AG08395 (cell line): ENCODE measurements at places on chromosomes 3 and 15.

GRCh38 chr3:146781059-146781458 is 175.9 kb upstream of the PLSCR5 start:
- DNase-seq = no peak

DNA sequence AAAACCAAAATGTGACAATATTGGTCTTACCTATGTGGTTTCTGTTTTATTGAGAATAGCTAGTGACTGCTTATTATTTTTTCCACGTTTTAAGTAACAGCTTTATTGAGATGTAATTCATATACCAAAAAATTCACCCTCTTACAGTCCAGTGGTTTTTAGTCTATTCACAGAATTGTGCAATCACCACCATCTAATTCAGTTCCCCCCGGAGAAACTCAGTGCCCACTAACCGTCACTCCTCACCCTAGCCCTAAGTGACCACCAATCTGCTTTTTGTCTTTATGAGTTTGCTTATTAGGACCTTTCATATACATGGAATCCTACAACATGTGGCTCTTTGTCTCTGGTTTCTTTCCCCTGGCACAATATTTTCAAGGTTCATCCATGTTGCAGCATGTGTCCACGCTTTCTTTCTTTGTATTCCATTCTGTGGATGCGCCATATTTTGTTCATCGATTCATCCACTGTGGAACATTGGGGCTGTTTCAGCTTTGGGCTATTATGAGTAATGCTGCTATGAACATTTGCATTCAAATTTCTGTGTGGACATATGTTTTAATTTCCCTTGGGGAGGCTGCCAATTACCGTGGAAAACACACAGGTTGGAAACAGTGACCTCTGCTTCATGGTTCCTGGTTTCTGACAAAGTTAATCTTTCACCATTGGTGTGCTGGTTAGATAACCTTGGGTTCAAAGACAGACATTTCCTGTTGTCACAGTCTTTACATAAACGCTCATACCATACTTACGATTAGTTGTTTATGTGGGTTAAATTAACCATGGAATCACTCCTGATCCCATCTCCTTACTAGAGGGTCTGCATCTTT is 3.2 kb upstream of the BCL2L10 start:
- DNase-seq = no peak

- no peak for DNase-seq
Measured at GRCh38 chr3:173007079-173007723, 133.8 kb downstream of the SPATA16 start.

DNA sequence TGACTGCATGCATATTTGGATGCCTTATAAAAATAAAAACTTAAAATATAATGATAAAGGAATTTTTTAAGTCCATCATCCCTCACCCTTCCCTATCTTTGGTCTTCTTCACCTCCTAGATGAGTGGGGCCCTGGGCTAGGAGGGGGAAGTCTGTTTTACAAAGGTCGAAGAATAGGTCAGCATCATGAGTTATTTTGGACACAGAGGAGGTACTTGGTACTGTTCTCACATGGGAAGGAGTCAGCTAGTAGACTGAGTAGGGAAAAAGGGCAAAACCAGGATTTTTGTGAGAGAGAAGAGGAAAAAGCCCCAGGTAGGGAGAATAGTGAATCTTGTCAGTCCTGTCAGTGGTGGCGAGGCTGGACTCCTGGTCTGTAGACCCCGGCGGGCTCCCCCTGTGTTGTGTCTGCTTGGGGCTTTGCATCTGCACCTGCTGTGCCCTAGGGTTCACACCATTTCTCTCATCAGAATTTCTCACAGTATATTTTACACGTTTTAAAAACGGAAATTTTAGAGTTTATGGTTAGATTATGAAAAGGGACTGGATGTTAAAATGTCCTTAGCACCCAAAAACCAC is 17.2 kb downstream of the GCSAM start:
- no peak for DNase-seq

DNA sequence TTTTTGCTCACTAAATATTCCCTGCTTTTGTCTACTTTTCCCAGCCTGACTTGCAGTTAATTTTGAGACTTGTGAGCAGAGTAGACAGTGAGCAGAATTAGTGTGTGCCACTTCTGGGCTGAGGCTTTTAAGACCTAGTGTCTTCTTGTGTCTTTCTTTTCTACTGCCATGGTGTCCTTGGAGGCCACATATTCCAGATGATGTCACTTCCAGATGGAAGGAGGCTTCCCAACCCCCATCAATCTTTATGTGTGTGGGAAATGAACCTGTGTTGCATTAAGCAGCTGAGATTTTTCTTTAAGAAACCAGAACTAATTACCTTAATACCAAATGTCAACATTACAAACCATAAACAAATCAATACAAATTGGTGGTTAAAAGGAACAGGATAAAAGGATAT is 774.7 kb upstream of the ROBO1 start:
- no peak for DNase-seq

GRCh38 chr15:96627031-96627568 is 296.6 kb downstream of the NR2F2 start:
- DNase-seq = no peak

- DNase-seq = peak; percentile 83
Measured at GRCh38 chr3:4721511-4721911, 228.4 kb downstream of the ITPR1 start.

DNA sequence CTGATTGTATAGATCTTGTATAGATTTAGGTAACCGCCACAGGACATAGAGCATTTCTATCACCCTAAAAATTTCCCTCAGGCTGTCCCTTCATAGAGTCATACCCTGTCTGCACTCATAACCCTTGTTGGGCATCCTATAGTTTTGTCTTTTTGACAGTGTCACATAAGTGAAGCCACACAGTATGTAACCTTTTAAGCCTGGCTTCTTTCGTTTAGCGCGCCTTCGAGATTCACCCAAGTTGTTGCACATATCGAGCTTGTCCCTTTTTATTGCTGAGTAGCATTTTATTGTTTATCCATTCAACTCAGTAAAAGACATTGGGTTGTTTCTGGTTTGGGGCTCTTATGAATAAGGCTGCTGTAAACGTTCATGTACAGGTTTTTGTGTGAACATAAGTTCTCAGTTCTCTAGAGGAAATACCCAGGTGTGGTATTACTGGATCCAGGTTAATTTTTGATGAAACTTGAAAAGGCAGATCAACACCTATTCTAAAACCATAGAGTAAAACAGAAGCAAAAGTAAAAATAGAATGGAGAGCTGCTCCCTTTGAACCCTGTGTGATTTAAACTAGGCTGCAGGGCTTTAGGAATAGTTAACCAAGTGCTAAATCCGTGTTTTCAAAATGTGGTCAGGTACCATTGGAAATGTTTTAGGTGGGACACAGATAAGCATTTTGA is 49.5 kb downstream of the CD86 start:
- no peak for DNase-seq

DNA sequence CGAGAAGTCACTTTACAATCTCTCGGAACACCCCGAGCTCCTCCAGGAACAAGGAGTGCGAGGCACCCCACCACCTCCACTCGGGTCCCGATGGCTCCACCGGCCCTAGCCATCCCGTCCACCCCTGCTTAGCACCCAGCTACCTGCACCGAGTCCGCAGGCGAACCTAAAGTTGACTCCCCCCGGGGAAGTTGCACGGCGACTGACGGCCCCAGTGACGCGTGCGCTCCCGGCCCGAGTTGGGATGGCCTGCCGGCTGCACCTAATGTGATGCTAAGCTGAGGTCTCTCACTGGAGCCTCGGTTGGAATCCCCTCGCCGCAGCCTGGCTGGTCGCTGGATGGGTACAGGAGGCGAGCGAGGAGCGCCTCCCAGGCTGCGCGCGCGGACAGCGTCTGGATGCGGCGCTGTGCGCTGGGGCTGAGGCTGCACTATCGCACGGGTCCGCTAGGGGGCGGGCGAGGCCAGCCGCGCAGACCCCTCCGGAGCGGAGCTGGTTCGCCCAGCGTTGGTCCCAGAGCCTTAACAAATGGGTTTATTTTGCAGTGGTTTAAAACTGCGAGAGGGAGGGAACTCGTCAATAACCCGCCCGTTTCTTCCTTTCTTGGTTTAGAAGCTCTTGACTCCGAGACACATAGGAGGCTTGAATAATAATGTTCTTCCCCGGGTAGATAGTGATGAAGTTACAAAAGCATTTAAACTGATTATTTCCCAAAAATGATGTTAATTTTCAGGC is at the start of gene OXTR:
Gene OXTR, minus strand, starts transcription at position 526 of the 735 bp plus-strand sequence. CDS start 1,426 bp downstream, outside the sequence.
- peak; percentile 91 for DNase-seq

DNA sequence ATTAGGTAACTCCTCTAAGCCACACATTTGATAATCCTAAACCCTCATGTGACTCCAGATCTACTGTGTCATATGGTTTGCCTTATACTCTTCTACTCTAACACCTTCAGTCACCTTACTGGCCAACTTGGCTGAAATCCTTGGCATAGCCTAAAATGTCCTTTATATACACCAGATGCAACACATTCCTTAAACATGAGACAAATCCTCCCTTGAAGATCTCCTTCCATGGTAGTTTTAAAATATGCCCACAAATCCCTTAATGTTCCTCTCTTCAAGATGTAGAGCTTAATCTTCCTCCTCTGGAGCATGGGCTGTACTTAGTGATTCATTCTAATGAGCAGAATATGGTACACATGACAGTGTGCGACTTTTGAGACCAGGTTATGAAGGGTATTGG is 238.9 kb downstream of the SUCLG2 start:
- DNase-seq = peak; percentile 35

DNA sequence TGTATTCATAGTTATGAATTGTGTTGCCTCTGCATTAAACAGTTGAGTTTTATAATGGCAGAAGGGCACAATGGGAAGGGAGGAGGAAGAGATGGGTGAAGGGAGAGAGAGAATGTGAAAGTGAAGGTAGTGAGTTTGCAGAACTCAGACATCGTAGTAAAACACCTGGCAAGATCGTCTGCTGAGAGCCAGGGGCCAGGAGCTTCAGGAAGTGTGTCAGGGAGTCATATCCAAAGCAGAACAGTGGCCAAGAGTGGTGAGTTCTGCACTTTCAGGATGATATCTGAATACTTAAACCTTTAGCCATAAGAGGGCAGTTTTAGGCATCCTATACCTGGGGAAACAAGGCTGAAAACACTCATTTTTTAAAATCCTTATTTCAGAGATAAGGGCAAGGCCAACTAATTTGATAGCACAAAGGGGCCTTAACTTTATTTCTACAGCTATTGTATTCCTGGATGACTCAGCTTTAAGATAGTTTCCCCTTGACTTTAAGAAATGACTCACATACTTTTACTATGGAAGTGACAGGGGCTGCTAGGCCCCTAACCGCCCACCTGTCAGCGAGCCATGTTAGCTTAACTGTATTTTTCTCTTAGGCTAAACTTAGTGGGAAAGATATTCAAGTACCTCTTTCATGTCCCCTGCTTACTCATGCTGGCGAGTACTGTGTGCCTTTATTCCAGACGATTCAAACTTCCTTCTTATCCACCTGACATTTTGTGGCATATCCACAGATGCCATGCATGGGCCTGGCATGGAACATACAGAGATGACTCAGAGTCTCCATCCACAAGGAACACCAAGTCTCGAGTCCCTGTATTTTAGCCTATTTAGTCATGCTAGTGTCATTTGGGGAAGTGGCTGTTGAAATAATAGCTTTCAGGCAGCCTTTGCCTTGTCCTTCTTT is 53.9 kb downstream of the RLBP1 start:
- peak; percentile 41 for DNase-seq
